NCI-H1105 (cell line): ENCODE measurements at places on chromosomes 7 and 10.

- DNase-seq = no peak
Observed at GRCh38 chr7:124716894-124717293, 48.7 kb downstream of the GPR37 start.

GRCh38 chr7:8582728-8583127 is 149.3 kb downstream of the NXPH1 start:
- DNase-seq = no peak

DNA sequence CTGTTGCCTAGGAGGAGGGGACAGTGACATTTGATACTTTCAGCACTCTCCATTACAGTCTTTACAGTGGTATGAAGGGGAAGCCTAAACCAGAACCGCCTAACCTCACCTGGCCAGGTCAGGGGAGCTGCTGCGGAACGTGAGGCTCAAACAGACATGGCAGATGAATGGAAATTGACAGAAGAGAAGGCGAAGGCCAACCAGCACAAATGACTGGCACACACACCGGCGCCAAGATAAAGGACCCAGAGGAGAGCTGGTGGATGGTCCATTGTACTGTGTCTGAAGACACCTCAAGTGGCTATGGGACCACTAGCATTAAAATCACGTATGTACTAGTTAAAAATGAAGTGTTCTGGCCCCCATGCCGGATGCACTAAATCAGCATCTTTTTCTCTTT is 53.0 kb downstream of the JCAD start:
- no peak for DNase-seq

DNA sequence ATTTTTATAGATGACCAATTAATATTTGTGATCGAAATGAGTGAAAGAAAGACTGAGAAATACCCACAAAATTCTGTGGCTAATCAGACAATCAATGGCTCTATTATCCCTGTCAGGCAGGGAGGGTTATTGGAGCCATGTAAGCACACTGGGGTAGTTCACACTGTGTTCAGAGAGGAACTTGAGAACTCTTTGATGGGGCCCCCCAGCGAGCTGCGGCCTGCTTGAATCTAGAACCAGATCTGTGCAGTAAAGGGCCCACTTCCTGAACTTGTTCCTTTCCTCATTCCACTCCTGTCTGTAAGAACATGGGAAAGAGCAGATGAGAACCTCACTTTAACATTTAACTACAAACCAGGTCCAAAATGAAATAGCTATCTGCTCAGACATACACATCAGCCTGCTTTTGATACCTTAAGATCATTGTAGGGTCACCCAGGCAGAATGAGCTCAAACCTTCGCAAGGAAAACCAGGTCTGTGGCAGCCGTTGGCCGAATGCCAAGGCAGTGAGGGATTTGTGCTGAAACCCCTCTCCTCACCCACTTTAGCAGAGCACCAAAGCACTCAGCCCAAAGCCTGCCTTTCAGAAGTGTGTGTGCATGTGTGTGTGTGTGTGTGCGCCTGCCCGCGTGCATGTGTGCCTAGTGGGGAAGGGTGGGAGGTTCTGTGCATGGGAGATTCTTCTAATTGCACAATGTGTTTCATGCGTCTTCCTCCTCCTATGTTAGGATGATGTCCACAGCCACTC is 365.6 kb upstream of the MGMT start:
- DNase-seq = no peak

GRCh38 chr10:80487791-80488538 is 33.9 kb downstream of the TSPAN14 start:
- DNase-seq = no peak

- no peak for DNase-seq
Observed at GRCh38 chr7:26331113-26331512, 39.5 kb downstream of the SNX10 start.

- peak; percentile 87 for DNase-seq
Observed at GRCh38 chr7:35799846-35800717, 775 bp upstream of the SEPTIN7 start.

- DNase-seq = peak; percentile 67
Observed at GRCh38 chr10:33483124-33483815, 148.8 kb upstream of the NRP1 start.

DNA sequence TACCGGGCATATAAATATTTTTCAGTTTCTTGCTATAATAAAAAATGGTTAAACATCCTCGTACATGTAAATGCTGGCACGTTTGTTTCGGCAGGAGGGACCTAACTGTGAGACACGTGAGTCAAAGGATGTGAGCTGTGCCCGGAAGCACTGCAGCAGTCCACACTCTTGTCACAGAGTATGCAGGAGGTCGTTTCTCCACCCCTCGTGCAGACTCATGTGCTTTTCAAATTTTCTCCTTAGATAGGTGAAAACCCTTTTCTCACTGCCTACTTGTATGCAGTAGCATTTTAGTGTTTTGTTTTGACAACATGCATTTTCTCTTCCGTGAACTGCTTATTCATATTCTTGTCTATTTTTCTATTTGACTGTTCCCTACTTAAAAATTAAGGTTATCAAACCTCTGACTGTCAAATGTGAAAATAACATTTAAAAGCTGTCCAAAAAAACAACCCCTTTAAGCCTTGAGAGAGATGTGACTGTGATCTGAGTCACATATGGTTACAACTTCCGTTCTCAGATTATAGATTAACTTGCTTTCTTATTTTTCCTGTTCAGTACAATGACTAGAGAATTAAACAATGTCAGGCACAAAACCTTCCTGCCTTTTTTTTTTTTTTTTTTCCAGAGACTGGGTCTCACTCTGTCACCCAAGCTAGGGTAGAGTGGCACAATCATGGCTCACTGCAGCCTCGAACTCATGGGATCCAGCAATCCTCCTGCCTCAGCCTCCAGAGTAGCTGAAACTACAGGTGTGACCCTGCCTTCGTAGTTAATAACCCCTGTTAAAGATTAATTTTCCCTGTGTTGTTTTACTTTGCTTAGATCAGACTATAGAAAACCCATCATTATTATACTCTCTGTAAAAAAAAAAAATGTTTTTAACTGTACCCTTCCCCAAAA is 45.1 kb downstream of the DPY19L1 start:
- DNase-seq = no peak

GRCh38 chr7:74672343-74672915 is 14.9 kb downstream of the GTF2I start:
- no peak for DNase-seq

- DNase-seq = no peak
Observed at GRCh38 chr10:22433875-22434274, 88.6 kb downstream of the SPAG6 start.

DNA sequence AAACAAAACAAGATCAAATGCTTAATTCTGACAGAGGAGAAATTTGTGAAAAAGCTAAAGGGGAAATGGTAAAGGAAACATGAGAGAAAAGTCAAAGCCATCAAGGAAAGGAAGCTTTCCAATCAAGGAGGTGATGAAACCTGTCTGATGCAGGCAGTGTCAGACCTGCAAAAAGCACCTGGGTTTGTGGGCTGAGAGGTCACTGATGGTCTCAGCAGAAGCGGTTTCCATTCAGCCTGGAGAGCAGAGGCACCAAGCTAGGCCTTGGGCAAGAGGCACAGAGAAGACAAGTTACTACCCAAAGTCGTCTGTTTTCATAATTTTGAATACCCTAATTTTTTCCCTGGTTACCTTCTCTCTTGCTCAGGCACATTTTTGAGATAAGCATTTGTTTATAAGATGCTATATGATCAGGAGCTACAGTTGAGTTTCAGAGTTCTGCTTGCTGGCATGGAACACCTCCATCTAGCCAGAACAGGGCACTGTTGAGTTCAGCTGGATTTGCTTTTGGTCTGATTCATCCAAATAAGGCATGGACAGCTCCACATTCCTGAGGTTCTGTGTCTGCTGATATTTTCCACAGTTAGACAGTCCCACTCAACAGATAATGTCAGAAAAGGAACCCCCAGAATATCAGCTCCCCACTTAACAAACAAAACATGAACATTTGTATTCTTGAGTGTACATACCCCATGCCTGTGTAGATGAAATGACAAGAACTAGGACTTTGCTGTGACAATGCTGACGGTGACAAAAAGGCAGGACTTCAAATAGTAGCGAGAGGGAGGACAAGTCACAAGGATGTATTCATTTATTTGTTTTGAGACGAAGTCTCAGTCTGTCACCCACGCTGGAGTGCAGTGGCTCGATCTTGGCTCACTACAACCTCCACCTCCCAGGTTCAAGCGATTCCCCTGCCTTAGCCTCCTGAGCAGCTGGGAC is 4.9 kb upstream of the PPIA start:
- no peak for DNase-seq

DNA sequence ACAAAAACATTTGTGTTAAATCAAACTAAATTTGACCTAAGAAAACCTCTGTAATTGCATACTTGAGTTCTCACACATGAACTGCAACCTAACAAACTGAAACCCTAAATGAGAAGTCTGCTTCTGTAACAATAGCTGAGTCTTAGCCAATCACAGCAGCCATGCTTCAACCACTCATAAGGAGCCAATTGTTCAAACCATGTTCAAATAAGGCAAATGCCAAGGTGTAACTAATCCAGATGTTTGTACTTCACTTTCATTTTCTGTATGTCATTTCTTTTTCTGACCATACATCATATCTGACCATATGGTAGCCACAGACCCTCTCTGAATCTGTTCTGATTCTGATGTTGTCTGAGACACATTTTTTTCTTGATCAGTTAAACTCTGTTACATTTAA is 47.5 kb upstream of the ANTXRL start:
- DNase-seq = no peak

DNA sequence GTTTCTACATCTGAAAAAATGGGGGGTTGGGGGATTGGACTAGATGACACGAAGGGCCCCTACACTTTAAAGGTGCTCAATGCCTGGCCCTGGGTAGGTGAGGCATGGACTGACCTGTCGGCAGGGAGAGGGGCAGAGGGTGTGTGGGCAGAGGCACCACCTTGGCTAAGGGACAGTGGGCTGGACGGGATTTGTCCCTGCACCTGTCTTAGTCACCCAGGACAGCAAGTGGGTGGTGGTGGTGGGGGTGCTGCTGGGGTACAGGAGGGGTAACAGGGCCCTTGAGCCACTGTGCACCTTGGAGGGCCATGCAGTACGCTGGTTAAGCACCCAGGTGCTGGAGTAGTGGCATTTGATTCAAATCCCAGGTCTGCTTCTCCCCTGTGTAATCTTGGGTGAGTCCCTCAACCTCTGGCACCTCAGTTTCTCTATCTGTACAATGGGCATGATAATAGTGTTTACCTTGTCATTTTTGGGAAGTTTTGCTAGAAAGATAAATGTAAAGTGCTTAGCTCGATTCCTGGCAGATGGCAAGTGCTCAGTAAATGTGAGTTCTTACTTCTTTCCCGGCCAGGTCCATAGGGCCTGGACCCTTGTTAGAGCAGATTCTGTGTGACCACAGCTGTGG is 18.1 kb upstream of the SFRP5 start:
- no peak for DNase-seq

DNA sequence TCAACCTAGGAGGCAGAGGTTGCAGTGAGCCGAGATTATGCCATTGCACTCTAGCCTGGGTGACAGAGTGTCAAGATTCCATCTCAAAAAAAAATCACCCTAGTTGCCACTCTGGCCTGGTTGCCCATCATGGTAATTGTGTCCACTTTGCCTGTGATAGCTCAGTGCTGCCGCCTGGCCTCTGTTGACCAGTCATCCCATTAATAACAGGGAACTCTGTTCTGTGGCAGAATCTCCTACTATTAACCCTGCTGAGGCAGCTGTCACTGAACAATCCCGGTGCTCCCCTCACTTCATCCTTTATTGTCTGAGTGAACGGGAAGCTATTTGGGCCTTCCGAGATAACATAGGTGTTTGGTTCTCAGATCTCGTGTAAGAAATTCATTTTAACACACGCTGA is 14.6 kb downstream of the ZNF3 start:
- no peak for DNase-seq

- no peak for DNase-seq
Observed at GRCh38 chr10:73840403-73841060, 29.1 kb upstream of the NDST2 start.

DNA sequence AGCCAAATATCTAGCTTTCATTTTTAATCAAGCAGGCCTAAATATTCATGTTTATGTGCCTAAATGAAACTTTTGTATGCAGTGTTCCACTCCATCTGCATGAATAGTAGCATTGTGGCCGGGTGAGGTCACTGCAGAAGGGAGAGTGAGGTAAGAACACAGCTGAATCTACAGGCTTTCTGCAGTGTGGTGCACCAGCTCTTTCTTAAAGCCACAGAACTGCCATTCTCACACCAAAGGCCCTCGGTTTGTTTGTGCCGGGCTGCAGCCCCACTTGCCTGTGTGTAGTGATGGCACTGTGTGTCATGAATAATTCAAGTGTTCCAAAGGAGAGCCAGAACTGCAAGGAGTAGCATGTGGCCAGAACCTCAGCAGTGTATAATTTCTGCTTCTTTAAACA is 204.1 kb downstream of the TRIL start:
- DNase-seq = no peak

DNA sequence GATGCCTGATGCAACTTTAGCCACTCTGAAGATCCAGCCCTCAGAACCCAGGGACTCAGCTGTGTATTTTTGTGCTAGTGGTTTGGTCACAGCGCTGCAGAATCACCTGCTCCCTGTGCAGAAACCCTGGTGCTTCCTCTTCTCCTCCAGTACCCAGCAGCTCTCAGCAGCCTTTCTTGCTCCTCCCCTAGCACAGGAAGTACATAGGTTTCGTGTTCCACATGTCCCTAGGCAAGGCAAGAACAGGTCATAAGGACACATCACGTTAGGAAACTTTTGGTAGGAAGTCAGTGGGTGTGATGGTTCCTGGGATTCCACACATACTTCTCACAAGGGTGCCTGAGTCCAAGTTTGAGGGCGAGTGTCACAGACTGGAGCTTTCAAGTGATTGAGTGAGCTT is 167.9 kb upstream of the PRSS1 start:
- DNase-seq = no peak

DNA sequence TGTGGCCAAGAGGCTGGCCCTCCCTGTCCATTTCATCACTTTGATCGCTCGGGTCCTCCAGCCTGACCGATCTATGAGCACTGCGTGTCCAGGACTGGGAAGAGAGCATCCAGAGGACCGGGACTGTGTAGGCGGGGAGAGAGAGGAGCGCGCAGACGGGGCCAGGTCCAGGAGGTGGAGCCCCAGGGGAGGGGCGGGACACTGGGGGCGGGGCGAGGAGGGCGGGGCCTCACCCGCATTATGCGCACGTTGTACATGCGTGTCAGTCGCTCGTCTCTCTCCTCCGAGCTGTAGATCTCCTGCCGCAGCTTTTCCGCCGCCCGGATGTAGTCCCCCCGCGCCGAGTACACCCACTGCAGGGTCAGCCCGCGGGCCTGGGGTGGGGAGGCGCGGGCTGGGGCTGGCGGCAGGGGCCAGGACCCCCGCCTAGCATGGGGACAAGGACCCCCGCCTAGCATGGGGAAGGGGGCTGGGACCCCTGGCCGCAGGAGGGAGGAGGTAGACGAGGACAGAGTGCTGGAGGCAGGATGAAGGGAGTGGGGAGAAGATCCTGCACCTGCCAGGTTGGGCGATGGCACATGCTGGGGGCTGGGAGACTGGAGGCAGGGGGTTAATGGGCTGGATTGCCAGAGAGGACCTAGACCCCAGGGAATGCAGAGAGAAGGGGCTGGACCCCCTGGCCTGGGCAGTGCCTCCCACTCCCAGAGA is 14.3 kb downstream of the MOSPD3 start:
- DNase-seq = peak; percentile 52

- DNase-seq = no peak
Observed at GRCh38 chr10:128001363-128001745, 94.5 kb downstream of the PTPRE start.

- DNase-seq = no peak
Observed at GRCh38 chr10:9625304-9625703, 1392.4 kb upstream of the CELF2 start.

- peak; percentile 52 for DNase-seq
Observed at GRCh38 chr7:39951226-39952194, 1.5 kb downstream of the CDK13 start.
